ENCODE measurements at places on chromosomes 6 and 20.

DNA sequence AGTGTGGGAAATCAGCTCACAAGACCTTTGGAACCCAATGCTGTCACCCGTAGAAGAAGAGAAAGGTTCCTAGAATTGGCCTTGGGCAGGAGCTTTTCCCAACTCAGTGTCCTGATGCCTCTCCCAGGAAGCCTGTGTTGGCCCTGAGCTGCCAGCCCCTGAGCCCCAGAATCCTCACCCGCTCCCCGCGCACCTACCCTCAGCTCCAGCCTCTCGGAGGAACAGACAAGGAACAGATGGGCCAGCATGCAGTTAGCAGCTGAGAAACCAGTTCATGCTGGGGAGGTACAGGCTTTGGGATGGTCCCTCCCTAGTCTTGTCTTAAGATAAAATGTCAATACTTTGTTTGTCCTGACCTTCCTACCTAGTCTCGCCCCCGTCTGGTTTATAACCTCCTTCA is 121.9 kb upstream of the CDH4 start:
- DNase-seq = no peak

- no peak for DNase-seq
Observed at GRCh38 chr6:26445934-26446667, 5.8 kb downstream of the BTN3A3 start.

DNA sequence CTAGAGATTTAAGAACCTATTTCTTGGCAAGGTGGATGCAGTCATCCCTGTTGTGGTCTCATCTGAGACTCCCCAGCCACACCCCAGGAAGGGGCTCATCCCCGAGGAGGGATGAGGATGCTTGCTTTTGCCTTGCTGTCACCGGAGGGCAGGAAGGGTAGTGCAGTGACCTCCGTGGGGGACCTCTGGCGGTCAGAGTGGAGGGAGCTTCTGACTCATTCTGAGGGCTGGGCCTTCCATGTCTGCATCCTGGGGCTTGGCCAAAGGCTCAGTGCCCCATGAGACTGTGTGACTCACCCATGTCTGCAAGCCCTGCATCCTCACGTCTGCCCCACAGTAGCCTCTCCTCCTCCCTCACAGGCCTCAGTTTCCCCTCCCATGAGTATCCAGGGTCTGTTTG is 38.7 kb downstream of the UQCC2 start:
- no peak for DNase-seq

DNA sequence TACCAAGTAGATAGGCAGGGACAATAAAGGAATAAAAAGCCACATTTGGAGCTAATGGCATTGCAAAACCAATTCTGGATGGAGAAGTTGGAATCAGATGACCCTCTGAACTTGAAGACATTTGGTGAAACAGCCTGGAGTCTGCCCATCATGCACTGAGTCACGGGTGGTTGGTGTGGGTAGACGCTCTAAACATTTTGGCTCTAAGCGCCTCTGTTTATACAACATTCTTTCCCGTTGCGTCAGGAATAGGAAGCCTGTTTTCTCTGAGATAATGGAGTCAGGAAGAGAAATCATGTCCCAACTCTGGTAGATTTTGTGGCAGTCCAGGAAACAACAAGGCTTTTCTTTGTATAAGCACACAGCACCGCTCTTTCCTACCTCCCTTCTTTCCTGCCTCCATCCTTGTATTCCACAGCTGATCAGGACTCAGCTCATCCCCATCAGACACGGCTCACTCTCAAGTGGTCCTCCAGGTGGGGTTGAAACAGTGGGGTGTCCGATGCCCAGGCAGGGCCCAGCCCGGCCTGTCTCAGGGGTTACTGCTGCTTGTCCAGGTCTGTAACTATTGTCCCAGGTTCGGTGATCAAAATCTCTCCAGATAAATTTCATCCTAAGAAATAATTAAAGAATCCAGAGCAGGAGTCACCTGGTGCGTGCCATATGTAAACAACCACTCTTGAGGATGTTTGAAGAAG is 12.1 kb upstream of the RAMACL start:
- DNase-seq = no peak

- no peak for DNase-seq
Observed at GRCh38 chr20:51607170-51607569, 64.7 kb upstream of the NFATC2 start.

DNA sequence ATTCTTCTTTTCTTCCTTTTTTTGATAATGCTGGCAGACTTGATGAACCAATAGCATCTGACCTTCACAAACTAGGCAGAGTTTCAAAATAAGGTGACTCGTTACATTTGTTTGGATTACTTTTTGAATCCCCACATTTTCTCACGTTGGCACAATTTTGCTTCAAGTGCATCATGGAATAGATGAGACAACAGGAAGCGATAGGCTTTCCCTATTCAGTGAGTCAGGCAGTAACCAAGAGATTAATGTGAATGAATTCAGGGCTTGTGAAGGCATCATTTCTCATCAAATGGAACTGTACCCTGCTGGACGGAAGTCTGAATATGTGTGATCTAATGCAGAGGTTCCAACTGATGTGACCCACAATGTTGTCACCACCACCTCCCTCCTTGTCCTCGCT is 10.7 kb downstream of the RFPL4B start:
- no peak for DNase-seq

DNA sequence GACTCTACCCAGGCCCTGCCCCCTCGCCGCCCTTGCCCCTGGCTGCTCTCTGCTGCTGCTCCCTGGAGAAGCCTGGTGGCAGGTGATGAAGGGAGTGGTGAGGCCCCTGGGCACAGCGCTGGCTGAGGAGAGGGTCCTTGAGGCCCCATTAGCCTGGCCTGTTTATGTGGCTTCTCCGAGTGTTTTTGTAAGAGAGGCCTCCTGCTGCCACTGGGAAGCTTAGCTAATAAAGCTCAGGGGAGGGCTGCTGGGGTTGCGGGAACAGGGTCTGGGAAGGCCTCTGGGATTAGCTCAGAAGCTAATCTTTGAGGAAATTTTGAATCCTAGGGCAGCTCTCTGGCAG is 15.5 kb downstream of the EBF4 start:
- DNase-seq = no peak

- peak; percentile 15 for DNase-seq
Observed at GRCh38 chr6:138161338-138162110, at the start of gene ARFGEF3. Gene ARFGEF3, plus strand, starts transcription at chr6:138161939. Its CDS starts 148 bp downstream, at chr6:138162087.

- DNase-seq = no peak
Observed at GRCh38 chr6:3650076-3650958, 101.2 kb downstream of the PXDC1 start.

GRCh38 chr6:138863321-138863720 is 67.4 kb downstream of the ECT2L start:
- DNase-seq = no peak

- DNase-seq = no peak
Observed at GRCh38 chr20:61072398-61072797, 179.7 kb upstream of the CDH4 start.
